ENCODE measurements at places on chromosomes 6 and 20.

GRCh38 chr6:9308284-9308683 lies 872.9 kb upstream of the SLC35B3 start:
- DNase-seq = no peak

DNA sequence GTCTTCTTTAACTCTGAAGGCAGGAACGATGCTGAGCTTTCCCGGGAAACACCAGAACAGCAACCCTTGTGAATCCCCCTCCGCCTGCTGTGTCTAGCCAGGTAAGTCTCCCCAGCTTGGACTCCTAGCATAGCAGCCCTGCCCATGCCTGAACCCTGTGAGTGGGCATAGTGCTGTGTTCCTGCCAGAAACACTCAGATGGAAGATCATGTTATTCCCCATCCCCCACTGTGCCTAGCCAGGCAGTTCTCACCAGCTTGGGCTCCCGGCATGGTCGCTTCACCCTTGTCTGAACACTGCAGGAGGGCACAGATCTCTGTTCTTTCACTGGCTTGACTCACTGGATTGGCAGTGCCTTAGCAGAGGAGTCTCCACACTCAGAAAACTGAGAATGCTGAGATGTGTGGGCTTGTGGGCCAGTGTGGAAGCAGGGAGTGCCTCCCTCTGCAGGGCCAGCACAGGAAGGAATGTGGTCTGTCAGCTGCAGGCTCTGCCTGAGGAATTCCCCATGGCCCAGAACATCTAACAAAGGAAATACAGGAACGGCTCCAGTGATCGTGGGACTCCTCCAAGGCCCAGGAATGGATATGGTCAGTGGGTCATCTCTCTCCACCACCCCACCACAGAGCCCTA lies 440.1 kb upstream of the ADGRB3 start:
- DNase-seq = no peak

GRCh38 chr6:28945349-28945748 lies 21.6 kb upstream of the TRIM27 start:
- DNase-seq = no peak

- peak; percentile 24 for DNase-seq
Measured at GRCh38 chr6:34608321-34609091, 52.4 kb upstream of the SPDEF start.

DNA sequence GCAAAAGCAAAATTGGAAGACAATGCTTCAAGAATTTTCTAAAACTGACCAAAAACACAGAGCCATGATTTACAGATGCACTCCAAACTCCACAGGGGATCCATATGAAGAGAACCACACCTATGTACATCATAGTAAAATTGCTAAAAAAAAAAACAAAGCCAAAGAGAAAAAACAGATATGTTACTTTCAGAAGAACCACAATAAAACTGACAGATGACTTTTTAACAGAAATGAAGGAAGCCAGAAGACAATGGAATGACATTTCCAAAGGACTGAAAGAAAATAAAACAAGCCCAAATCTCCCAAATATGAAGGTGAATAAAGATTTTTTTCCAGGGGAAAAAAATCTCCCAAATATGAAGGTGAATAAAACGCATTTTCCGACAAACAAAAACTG lies 17.5 kb downstream of the TRERF1 start:
- DNase-seq = no peak

GRCh38 chr6:79466207-79466834 lies 70.9 kb downstream of the LCA5 start:
- DNase-seq = peak; percentile 56

DNA sequence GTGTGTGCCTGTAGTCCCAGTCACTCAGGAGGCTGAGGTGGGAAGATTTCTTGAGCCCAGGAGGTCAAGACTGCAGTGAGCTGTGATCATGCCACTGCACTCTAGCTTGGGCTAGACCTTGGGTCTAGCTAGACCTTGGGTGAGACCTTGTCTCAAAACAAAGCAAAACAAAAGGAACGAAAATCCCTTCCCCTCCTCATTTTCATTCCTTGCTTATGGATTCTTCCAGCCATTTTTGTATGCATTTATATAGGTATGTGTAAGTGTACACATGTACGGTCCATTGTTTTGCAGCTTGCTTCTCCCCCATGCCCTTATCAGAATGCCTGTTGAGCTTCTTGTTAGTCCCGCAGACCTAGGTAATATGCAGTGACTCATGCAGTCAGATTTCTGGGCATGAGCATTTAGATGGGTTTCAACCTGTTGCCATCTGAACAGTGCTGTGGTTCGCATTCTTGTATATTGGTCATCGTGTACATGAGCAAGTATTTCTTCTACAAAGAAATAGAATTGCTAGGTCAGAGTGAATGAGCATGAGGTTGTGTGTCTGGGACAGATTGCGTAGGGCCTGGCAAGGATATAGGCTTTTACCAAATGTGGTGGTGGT lies 73.2 kb downstream of the ATRN start:
- no peak for DNase-seq

DNA sequence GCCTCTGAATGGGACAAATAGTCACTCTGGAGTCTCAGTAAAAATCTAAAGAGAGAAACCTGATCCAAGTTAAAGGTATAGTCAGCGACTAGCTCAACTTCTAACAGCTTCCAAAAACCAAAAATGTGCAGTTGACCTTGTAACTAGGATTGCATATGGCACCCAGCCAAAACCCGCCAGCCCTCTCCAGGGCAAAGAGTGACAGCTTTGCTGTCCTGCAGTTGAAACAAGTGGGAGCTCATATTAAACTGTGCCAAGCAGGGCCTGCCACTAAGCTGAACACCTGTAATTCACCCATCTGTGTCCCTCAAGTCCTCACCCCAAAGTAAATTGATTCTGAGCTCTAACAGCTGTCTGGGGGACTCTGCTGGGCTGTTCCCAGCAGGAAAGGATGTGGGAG lies 695.3 kb downstream of the MAFB start:
- DNase-seq = no peak

- no peak for DNase-seq
Measured at GRCh38 chr6:2791450-2791974, 26.3 kb downstream of the WRNIP1 start.

DNA sequence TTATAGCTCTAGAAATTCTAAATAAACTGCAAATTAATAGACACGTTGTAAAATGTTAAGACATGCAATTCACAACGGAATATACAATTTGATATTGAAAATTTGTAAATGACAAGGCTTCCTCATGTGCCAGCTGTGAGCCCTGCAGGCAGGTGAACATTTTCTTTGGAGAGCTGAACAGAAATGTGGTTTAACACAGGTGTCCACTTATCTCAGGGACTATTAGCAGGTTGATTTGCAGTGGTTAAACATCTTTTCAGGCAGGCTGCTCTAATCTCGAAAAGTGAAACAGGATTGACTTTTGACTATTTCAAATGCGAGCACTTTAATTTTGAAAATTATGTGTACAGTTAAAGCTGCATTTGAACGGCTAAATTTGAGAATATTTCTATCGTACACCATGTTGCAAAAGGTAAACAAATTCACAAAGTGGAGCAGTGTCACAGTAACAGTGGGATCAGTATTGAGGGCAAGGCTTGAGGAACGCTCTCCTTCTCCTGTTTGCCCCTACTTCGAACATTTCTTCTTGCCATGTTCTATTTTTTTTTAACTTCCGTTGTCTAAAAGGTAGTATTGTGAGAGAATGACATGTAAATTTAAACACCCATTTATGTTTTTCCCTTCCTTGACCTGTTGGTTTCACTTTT lies 210.8 kb downstream of the CDKAL1 start:
- DNase-seq = no peak

DNA sequence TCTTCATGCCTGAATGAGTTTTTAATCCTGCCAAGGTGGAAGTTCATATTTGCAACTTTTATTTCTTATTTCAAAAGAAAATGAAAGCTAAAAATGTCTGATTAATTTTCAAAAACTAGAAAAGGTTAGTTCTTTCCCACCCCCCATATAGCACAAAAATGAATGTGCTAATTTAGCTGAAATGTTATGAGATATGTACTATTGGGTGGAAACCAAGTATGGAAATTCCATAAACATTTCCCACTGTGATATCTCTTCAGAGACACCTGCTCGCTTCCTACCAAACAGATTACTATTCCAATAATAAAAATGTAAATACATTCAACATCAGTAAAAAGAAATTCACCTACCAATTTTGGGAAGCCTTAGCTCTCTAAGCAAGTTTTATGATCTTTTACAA lies 678.6 kb upstream of the ID4 start:
- DNase-seq = no peak

- no peak for DNase-seq
Measured at GRCh38 chr6:170135461-170135820, 155.4 kb downstream of the DLL1 start.

DNA sequence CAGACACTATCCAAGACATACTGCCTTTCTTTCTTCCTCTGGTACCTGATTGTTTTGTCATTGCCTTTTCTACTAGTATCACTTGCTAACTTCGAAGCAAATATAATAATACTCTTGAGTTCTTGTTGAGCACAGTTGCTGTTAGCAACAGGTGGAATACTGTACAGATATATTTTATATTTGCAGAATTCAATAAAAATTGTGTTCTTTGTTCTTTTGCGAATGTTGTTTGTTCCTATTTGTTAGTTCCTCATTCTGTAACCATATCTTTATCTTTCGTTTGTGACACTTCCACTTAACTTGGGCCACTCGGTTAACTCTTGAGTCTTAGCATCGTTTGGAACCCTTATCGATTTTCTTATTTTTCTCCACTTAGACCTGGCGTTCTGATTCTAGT lies 868 bp downstream of the CYB5R4 start:
- no peak for DNase-seq

DNA sequence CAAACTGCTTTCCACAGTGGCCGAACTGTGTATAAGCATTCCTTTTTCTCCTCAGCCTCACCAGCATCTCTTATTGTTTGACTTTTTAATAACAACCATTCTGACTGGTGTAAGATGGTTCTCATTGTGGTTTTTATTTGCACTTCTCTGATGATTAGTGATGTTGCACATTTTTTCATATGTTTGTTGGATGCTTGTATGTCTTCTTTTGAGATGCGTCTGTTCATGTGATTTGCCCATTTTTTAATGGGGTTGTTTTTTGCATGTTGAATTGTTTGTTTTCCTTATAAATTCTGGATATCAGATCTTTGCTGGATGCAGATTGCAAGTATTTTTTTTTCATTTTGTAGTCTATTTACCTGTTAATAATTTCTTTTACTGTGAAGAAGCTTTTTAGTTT lies 11.2 kb upstream of the ZSCAN12 start:
- DNase-seq = no peak

DNA sequence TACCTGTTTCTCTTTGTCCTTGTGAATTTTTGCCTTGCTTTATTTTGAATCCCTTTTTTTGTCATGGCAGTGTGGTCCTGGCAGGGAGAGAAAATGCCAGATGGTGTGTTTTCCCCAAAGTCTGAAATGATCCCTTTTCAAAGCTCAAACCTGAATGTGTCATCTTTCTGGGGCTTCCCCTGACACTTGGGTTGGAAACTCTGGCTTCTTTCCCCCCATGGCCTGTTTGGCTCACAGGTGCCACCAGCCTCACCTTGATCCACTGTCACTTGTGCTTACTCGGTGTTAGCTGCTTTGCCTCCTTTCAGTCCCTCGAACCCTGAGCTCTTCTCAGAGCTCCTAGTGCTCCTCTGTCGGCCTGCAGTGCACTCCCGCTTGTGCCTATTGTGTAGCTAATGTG lies 22.3 kb downstream of the MYBL2 start:
- no peak for DNase-seq

GRCh38 chr20:43393052-43393451 lies 64.6 kb upstream of the SRSF6 start:
- DNase-seq = no peak

DNA sequence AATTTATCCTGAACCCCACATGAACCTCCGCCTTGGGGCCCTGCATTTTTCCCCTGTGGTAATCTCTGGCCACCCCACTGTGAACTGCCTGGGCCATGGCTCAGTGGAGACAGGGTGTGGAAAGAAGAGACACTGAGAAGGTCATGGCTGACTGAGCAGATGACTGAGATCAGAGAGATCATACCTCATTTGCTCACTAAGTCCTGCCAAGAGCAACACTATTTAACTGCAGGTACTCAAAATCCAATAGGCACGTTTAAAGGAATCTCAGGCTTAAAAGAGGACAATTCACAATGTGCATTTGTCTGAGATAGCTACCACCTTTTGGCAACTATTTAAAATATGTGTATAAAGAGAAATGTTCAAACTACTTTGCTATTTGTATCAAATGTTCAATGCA lies 305.0 kb downstream of the GMDS start:
- no peak for DNase-seq

DNA sequence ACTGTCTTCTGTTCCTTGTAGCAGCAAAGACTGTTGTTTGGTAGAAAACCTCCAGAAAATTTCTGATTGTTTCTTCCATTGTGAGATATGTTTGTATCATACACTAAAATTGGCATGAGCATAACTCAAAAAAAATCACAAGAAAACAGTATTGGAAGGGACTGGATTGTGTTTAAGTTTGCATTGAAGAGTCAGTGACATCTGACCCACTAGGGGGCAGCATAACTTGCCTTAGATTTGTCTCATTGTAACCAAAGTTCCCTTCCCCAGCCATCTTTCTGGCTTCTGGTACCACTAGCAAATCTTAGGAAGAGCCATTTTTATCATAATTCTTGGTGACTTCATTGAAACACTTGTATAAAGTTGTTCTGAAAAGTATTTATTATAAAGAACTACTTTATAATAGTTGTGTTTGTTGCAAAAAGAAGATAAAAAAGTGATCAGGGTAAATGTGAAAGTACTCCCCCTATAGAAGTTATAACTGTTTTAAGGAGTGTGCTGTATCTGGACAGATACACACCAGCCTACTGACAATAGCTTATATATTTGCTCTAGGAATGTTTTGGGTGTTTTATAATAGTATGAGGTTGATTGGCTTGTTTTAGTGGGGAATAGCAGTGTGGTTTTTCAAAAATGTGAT lies 7.7 kb downstream of the CSTF1 start:
- DNase-seq = peak; percentile 84

DNA sequence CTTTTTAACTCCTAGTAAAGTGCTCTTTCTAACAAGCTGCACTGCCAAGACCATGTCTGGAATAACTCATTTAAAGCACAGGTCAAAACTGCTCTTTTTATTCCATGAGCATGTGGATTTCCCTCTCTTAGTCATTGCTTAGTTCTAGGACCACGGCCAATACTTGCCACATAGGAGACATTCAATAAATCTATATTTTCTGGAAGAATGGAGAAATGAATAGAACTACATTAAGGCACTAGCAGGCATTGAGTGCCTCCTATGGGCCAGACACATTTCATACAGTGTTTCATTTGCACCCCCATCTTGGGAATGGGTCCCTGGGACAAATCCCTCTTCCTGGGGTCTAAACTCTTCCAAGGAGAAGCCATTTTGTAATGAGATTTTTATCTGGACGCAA lies 552.8 kb upstream of the CITED2 start:
- peak; percentile 96 for DNase-seq

- no peak for DNase-seq
Measured at GRCh38 chr6:143465546-143465945, 14.9 kb downstream of the PEX3 start.

GRCh38 chr6:89357390-89357789 lies 4.9 kb upstream of the UBE2J1 start:
- no peak for DNase-seq

- no peak for DNase-seq
Measured at GRCh38 chr6:110689275-110689935, 125.9 kb downstream of the CDK19 start.
